ENCODE measurements at places on chromosomes 1 and 21.

DNA sequence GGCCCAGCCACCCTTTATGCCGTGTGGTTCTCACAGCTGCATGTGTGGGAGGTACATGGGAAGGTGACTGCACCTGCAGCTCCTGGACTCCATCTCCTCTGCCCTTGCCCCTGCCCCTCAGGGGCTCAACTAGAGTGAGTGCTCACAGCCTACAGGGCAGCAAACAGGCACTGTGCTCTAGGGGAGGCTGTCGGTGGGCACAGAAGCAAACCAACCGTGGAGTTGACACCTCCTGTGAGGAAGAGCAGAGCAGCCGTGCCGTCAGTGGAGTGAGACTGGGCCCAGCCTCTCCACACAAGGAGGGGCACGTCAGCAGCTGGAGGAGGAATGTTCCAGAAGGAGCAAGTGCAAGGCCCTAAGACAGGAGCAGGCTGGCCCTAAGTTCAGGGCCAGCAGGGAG is 32.7 kb downstream of the BMP8A start:
- DNase-seq = no peak

- DNase-seq = peak; percentile 38
These were observed 28.4 kb upstream of the FHAD1 start for GRCh38 chr1:15218287-15219279.

GRCh38 chr1:3677484-3677883 is 25.2 kb downstream of the TP73 start:
- DNase-seq = no peak

- peak; percentile 57 for DNase-seq
These were observed 169.1 kb downstream of the ZC3H11B start for GRCh38 chr1:219443763-219444162.

- DNase-seq = no peak
These were observed 120.0 kb downstream of the S1PR1 start for GRCh38 chr1:101356604-101357443.

DNA sequence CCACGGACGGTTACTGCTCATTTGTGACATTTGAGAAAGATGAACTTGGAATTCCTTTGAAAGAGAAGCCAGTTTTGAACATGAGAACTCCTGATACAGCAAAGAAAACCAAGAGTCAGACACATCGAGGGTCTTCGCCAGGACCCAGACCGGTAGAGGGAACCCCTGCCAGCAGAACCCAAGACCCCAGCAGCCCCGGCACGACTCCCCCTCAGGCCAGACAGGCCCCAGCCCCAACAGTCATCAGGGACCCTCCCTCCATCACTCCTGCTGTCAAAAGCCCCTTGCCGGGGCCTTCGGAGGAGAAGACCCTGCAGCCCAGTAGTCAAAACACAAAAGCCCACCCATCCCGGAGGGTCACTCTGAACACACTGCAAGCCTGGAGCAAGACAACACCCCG is 27.7 kb downstream of the CHAF1B start:
- no peak for DNase-seq

DNA sequence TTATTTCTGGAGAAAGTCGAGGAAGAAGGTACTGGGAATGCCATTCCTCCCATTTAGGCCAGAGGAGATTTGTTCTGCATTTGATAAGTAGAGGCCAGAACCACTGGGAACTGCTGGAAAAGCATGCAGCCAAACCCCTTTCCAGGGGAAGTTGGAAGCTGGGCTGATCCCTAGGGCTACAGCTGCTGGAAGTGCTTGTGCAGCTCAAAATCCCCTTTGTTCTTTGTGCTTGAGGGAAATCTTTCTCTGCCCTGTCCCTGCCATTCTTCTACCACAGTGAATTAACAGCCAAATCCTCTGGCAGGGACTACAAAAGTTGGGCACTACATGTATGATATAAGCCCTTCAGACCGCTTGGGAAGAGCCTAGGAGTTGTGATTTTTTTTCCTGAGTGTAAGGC is 734.1 kb downstream of the LRRIQ3 start:
- DNase-seq = no peak

DNA sequence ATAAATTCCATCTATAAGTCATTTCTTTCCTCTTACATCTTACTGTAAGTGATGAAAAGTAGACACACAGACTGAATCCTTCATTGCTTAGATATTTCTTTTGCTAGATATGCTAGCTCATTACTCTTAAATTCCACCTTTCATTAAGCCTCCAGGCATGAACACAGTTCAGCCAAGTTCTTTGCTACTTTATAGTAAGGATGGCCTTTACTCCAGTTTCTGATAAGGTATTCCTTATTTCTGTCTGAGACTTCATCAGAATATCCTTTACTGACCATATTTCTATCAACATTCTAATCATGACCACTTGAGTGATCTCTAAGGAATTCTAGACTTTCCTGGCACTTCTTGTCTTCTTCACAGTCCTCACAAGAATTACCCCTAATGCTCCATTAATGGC is 191.7 kb upstream of the KCTD3 start:
- no peak for DNase-seq

DNA sequence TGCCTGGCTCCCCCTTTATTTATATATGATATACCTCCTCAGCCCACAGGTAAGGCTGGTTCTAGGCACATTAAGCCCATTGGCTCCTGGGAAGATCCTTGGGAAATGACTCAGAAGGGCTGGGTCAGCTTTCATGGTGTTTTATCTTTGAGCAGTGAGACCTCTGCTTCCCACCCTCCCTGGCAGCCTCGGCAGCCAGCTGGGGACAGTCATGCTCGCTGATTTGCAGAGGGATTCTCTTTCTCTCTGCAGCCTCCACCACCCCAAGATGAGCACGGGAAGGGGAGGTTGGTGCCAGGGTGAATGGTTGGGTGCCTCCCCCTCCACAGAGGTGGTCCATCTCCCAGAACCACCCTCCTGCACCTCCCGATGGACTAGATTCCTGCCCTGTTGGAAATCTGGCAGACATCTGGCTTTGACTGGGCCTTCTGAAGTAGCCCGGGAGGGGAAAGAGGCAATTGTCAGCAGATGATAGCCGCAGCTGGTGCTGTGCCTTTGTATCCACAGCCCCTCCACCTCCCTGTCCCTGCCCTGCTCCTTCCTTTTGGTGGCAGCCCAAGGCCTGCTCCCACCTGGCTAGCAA is 24.6 kb downstream of the IER5 start:
- peak; percentile 80 for DNase-seq

DNA sequence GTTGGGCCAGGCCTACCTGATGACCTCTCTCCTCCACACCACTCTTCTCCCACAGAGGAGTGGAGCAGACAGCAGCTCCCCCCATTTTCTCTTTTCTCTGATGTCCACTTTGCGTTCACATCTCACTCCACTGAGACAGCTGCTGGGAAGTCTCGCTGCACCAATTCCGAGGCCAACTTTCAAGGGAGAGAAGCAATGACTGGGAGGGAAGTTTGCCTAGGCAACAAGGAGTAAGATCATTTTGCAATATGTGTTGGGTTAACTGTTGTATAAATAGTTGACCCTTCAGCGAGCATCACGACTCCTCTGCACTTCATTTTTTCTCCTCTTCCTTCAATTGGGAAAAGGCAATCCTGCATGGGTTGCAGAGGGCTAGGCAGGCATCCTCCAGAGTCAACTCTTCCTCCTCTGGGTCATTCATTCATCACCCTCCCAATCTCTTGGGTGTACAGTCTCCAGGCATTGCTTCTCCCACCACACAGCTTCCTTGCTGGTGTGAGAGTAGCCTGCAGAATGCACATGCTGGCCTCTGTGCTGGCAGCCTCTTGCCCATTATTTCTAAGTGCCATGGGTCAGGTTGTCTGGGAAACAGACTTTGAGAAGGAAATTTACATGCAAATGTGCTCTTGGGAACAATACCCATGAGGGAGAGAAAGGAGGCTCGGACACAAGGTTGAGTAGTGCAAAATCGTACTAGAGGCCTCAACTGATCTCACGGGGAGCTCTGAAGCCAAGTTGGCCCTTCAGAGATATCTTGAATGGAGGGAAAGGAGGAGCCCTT is 75.8 kb upstream of the BCAR3 start:
- no peak for DNase-seq

GRCh38 chr1:94095112-94095637 is 25.8 kb downstream of the ABCA4 start:
- peak; percentile 89 for DNase-seq

DNA sequence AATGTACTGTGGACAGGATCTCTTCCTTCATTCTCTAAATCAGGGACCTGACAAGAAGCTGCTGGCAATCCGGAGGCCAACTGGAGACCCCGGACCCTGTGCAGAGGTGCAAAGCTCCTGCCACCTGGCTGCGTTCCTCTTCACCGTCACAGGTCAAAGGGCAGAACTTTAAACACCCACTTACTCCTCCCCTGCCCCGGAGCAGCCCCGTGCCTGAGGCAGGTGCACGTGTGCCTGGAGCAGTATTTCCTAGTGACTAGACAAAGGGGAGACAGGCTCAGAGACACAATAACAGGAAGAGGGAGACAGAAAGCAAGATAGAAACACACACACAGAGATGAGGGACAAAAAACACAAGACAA is 6.6 kb upstream of the PIGC start:
- no peak for DNase-seq

- peak; percentile 72 for DNase-seq
These were observed 25.6 kb upstream of the JUN start for GRCh38 chr1:58809325-58810010.

DNA sequence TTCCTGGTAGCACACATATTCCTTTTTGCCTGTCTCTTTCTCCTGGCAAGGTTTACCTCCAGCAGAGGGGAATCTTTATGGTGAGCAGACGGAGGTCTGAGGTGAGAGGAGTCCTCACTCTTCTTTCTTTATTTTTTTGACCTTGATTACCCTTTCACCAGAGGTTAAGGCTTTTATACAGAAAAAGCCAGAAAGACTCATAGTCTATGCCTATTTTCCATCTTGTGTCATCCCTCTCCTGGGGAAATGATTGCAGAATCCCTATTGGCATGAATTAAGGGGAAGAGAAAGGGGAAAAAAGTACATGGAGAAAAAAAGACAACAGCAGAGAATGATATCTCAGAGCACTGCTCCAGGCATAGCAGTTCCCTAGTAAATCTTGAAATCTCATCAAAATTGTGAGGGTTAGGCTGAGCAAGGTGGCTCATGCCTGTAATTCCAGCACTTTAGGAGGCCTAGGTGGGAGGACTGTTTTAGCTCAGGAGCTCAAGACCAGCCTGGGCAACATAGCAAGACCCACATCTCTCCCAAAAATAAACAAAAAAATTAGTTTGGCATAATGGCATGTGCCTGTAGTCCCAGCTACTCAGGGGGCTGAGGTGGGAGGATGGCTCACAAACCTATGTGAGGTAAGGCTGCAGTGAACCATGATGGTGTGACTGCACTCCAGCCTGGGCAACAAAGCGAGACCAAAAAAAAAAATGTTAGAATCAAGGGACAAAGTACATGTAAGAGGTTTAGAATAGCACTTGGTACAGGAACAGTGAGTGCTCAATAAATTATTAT is 1.2 kb upstream of the XPR1 start:
- DNase-seq = peak; percentile 47

GRCh38 chr1:30106125-30106524 is 617.3 kb downstream of the MATN1 start:
- peak; percentile 17 for DNase-seq

DNA sequence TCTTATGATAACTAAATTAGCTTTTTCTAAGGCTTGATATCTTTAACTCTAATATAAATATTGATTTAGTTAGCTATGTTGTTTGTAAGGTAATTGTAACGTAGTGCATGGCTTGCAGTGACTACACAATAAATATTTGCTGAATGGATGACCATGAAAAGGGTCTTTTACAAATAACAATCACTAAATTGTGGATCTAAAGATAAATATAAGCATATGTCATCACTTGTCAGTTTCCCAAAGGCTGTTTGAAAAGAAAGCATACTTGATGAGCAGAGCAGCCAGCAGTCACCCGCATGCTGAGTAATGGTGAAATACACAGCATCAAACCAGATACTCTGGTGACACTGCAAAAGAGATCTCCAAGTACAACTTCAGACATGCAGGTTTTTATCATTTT is 92.5 kb upstream of the FMN2 start:
- no peak for DNase-seq

DNA sequence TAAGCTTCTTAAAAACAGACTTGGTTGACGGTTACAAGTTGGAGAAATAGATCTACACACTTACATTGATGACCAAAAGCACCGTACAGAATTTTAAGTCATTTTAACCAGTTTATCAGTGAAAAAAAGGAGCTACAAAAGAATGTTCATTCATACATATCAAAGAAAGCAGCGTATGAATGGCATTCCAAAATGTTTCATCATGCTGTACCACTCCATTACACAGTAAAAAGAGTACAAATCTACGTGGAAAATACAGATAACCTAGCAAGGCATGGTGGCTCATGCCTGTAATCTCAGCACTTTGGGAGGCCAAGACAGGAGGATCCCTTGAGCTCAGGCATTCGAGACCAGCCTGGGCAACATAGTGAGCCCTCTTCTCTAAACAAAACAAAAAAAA is 40.3 kb downstream of the ZZZ3 start:
- no peak for DNase-seq

DNA sequence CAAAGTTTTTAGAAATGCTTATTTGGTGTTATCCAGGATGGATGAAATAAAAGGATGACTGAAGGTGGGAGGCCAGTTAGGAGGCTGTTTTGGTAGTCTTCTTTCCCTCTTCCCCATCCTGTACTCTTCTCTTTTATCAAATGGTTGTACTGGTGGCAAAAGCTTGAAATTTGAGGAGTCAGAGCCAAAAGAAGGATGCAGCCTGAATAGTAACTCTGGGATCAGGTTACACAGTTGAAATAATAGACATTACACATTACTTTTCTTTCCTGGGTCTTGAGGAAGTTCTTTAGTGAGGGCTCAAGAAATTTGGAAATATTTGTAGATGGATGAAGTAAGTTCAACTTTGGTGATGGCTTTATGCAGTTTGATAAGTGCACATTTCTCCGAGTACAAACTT is 108.6 kb downstream of the GPR52 start:
- DNase-seq = peak; percentile 19

DNA sequence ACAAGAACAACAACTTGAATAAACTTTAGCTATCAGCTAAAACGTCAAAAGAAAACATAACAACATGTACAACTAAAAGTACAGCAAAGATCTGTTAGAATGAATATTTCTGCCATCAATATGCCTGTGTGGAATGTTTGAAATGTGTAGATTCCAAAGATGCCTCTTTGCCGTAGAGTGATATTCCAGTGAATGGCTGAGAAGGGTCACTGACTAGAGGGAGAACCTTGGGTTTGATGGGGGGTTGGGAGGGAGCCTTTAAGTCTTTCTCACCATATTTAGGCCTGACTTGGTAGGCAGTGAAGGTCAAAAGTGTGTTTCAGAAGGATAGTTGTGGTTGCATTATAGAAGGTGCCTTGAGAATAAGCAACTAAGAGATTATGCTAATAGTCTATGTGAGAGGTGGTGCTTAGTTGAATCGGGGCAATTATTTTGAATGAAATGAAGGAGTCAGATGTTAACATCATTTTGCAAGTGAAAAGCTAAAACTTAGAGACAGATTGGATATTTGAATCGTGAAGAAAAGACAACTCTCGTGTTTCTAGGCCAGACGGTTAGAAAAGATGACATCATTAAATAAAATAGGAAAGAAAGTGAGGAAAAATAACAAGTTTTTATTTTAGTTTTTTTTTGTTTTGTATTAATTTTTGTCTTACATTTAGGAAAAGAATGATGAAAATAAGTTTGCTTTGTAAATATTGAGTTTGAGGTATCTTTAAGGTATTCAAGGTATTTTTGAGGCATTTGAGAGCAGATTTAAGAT is 53.8 kb downstream of the PLA2G4A start:
- no peak for DNase-seq

Measured in fibroblast of mammary gland (primary cell).